ENCODE measurements at places on chromosomes 3 and 15.

DNA sequence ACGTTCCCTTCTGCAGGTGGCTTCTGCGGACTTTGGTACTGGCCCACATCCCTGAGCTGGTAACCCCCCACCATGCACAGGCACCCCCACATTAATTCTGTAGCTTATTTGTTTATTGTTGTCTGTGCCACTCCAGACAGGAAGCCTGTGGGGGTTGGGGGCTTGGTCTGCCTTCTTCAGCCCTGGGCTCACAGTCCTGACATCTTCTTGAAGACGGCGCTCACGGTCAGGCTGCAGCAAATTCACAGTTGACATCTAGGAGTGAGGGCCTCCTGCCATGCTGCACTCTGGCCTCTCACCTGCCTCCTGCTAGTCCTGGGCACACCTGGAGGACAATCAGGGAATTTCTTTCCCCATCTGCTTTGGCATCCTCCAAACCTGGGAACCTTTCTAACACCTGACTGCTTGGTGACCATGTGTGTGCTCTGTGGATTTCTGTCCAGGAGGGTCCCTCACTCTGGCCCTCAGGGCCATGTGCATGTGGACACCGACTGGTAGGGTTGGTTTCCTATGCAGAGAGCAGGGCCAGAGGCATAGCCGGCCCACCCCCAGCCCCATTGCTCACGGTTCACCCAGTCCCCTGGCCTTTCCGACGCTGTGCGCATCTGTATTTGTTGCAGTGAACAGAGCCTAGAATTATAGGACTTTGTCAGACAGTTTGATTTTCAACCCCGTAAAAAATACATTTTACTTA lies 68.8 kb downstream of the APBA2 start:
- DNase-seq, result no peak

- no peak for DNase-seq
These were observed 241.6 kb upstream of the COL8A1 start for GRCh38 chr3:99396651-99397275.

- DNase-seq, result no peak
These were observed 515 bp downstream of the ADAM10 start for GRCh38 chr15:58748852-58749531.

GRCh38 chr3:115500795-115501194 lies 122.5 kb upstream of the GAP43 start:
- no peak for DNase-seq

DNA sequence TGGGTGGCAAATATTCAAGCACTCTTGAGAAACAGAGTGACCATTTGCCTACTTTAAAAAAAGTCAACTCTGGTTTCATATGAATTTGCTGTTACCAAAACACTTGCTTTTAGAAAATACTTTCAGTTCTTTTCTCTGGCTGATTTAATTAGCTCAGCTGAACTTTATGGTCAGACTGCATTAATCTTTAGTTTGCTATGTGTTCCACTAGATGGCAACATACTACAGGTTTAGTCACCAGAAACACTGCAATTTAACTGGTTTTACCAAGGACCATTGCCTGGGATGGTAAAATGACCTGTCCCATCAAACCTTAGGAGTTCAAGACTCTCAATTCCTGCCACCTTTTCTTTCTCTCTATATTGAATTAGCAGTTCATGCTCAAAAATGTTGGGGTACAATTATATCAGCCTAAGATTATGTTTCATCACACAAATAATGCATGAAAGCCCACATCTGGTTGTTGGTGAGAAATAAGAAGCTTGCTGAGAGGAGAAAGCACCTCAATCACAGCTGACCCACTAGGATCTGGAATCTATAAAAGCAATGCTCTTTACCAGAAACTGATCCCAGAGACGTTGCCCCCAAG lies 14.2 kb downstream of the EIF4E3 start:
- DNase-seq, result no peak

DNA sequence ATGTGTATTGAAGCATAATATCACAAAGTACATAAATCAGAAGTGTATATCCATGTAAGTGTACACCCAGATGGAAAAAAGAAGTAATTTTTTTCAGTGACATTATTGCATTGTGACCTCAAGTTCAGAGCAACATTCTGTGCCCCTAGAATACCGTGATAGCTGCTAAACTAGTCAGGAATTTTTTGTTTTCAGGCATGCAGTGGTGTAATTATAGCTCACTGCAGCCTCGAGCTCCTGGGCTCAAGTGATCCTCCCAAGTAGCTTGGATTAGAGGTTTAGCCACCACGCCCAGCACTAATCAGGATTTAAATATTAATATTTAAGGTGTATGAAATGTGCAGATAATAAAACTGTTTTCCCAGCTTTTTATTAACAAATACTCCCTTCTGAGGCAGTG lies 25.5 kb downstream of the SEC62 start:
- DNase-seq, result no peak

DNA sequence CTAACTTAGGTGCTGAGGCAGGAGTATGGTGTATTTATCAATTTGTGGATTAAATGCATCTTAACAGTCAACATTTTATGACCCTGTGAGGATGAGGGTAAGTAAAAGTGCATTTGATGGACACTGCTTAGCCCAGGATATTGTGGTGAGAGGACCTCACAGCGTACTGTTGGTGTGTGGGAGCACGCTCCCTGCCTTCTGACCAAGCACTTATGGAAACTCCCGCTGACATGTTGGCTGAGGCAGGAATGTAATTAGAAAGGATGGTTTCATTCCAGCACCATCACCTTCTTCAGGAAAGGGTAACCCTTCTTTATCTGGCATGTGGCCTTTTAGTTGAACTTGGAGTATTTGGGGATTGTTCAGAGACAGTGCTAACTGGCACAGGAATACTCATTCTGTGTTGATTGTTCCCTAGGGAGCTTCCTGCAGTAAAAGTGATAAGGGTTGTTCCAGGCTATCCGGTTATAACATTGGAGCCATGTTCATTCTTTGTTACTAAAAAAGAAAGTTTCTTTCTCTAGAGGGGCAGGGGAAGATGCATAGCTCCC lies 11.7 kb upstream of the FSTL1 start:
- no peak for DNase-seq

DNA sequence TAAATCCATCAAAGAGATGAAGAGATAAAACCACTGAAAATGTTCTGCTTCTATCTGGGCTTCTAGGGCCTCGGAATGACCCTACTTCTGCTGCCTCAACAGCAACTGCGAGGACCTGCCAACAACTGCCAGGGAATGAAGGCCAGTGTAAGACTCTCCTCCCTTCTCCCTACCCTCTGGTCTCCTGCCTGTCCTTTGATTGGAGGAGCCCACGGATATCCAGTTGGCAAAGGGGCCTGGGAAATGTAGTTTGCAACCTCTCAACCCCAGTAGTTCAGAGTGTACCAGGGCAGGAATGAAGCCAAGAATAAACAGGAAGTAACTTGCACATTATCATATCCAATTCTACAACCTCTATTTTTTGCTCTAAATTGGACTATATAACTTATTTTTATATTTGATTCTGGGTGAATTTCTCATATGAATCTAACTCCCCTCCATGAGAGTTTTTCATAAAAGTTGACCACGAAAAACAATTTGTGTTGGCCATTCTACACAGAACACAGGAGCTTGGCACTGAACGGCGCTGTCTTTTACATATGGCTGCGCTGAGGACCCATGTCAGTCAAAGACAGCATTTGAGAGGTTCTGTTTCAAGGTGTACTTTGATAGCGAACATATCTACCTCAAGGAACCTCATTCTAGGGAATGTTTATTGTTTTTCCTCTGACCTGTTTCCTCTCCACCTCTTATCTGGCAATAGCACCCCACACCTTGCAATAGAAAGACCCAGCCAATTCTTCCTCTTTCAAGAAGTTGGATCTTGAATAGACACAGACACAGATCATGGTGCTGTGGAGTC lies 91.1 kb upstream of the RNF7 start:
- DNase-seq, result no peak

- DNase-seq, result no peak
These were observed 1161.4 kb downstream of the IGSF11 start for GRCh38 chr3:117873249-117873600.

DNA sequence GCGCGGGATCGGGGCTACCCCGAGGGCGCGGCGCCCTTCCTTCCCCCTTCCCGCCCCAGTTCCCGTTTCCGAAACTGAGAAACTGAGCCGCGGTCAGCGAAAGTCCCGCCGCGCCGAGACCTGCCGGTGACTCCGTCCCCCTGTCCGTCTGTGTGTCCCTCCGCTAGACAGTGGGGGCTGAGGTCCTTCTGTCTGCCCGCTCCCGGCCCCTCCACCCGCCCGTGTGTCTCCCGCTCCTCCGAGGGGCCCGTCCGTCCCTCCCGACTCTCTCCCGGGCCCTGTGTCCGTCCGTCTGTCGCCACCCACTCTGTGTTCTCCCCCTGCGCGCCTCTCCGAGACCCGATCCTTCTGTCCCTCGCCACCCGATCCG lies 426 bp downstream of the PRKCD start:
- peak; percentile 8 for DNase-seq

- no peak for DNase-seq
These were observed 16.9 kb upstream of the SCAMP5 start for GRCh38 chr15:74978503-74978902.

- DNase-seq, result no peak
These were observed 149.5 kb upstream of the THBS1 start for GRCh38 chr15:39431376-39431775.

- no peak for DNase-seq
These were observed 63.9 kb downstream of the CGNL1 start for GRCh38 chr15:57440167-57440566.

GRCh38 chr3:44987332-44987731 lies 11.3 kb downstream of the EXOSC7 start:
- DNase-seq, result no peak

- no peak for DNase-seq
These were observed 91.1 kb upstream of the SLC24A5 start for GRCh38 chr15:48029642-48030041.

- DNase-seq, result no peak
These were observed 152.4 kb downstream of the TJP1 start for GRCh38 chr15:29669823-29670222.

GRCh38 chr3:158418035-158418434 lies 153.0 kb upstream of the MLF1 start:
- no peak for DNase-seq

- DNase-seq, result no peak
These were observed 102.9 kb downstream of the SHQ1 start for GRCh38 chr3:72745146-72745999.

DNA sequence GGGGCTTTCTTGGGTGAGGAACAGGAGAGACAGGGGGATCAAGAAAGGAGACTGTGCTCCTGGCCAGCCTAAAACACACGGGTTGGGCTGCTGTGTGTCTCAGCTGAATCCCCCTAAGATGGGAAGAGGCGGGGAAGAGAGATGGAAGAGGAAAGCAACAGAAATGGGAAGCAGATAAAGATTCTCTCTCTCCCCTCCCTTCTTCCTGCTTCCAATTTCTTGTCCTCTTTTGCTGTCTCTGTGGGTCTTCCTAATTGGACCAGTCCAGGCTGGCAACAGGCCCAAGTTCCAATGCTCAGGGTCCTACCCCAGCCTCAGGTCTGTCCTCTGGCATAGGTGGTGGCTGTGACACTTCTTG lies 7.1 kb downstream of the ISLR2 start:
- DNase-seq, result no peak

GRCh38 chr15:99911816-99912215 lies 178.6 kb upstream of the LYSMD4 start:
- DNase-seq, result no peak

- no peak for DNase-seq
These were observed 11.0 kb downstream of the COLQ start for GRCh38 chr3:15510493-15510892.

DNA sequence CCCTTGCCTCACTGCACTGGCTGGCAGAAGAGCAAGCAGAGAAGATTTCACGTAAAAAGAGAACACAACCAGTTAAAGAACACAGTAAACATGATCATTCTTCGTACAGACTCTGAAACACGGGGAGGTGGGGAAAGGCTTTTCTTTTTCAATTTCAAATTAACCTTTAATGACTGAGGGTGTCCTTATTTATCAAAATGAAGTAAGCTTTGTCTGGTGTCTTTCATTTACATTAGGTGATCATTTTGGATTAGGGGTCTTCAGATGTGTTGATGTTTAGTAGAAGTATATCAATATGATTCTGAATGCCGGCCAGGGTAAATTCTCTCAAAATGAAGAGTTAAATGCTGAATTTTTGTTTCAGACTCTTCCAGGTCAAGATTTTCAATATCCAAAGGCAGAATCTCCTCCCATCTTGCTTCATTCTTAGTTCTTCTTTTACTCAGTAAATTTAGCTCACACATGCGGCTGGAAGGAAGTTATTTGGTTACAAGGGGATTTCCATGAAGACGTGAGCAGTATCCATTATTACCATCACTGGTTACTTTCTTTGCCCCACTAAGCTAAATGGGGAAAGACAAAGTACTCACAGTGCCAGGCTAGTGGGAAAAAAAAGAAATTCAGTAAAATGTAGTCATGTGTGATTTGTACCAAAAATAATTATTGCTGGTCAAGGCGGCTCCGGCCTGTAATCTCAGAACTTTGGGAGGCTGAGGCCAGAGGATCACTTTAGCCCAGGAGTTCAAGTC lies 272.2 kb upstream of the NR2F2 start:
- no peak for DNase-seq

GRCh38 chr3:112477891-112478290 lies 21.4 kb downstream of the BTLA start:
- DNase-seq, result no peak

DNA sequence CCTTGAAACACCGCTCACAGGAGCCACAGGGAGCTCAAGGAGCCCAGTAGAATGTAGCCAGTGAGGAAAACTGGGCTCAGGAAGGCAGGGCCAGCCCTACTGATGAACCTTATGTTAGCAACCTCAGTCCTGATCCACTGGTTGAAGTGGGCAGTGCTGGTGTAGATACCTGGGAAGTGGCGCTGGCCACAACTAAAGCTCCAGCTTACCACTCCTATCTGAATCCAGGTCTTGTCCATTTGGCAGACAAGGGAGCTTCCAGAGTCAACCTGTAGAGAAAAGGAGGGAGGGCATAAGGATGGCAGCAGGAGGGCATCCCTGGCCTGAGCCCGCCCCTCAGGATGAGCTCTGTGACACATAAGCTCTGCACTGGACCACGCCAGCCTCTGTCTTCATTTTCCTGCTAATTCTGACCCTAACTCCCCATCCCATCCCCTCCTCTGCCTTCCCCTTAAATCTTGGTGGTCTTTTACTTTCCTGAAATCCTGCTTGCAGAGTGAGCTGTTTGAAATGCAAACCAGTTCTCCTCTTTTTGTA lies 2.1 kb upstream of the PRSS50 start:
- DNase-seq, result no peak

DNA sequence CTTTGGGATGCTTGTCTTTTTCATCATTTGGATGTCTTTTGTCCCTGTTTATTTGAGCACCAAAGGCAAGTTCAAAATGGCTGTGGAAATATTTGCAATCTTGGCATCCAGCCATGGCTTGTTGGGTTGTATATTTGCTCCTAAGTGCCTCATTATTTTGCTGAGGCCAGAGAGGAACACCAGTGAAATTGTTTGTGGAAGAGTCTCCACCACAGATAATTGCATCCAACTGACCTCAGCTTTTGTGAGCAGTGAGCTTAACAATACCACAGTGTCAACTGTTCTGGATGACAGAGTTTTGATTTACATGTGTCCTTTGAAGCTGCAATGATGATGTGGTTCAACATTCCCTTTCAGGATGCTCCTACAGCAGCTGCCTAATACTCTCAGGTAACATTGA lies 83.0 kb upstream of the KCNAB1 start:
- no peak for DNase-seq
